Coronary artery (tissue), 2 donors: ENCODE measurements at places on chromosomes 16 and 17.

DNA sequence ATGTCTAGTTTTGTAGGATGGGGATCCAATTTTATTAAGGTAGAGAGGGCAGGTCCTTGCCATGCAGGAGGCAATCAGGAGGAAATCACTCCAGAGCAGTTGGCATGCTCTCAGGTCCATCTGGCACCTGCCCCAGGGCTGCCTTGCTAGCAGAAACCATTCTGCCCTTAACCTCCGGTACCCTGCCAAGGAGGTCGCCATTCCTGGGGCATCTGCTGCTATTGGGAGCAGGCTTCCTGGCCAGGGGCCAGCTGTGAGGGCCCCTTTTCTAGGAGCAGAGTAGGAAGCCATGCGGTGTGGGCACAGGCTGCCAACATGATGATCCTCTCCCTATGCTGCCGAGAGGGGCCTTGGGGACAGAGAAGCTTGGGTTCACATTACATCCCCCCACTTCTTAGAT lies 47.6 kb upstream of the MGAT5B start:
- DNase-seq: no peak

GRCh38 chr17:17400566-17401184 lies 76.1 kb upstream of the MED9 start:
- DNase-seq: no peak

GRCh38 chr17:9986754-9987382 lies 81.8 kb upstream of the RCVRN start:
- no peak for DNase-seq

- no peak for DNase-seq
These were observed 1231.8 kb downstream of the CDH11 start for GRCh38 chr16:63890081-63890480.
